Fibroblast of lung (primary cell): ENCODE measurements at places on chromosomes 4 and X. TPM values are rescaled to one million over a fixed set of nuclear protein-coding genes. Genes with fewer than 3 reads are reported as not detected.

- no peak for DNase-seq
Observed at GRCh38 chrX:71618303-71618721, at the start of gene CXCR3. Gene CXCR3 (minus strand): TSS chrX:71618511. CDS start chrX:71618449, 62 bp downstream.

DNA sequence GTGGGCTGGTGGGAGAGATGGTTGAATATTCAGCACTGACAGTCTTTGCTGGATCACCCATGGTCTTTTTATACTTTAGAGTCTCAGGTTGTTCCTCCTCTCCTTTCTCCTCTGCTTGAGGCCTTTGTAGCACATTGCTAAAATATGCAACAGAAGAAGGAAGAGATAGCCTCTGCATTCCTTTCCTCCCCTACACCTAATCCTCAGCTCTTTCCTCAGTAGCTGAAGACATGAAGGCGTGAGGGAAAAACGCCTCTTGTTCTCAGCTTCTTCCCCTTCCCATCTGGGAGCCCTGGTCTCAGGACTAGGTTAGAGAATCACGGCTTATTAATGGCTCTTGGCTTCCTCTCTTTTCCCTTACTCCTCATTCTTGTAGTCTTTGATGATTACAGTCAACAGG is 76.8 kb downstream of the RNF150 start:
- no peak for DNase-seq

DNA sequence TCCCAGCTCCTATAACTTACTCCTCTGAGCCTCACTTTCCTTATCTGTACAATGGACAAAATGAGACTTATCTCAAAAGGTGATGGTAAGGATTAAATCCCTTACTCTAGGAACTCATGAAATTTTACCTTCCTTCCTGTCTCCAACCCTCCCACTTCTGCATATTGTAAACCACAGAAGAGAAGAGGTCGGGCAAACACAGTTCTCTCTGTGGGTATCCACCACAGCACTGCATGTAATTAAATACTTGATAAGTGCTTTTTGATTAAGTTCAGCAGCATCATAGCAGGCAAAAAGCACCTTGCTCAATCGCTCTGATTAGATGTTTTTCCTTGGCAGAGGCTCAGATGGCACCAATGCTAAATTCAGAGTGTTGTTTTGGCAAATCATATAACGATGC is 17.3 kb upstream of the TMEM192 start:
- no peak for DNase-seq

DNA sequence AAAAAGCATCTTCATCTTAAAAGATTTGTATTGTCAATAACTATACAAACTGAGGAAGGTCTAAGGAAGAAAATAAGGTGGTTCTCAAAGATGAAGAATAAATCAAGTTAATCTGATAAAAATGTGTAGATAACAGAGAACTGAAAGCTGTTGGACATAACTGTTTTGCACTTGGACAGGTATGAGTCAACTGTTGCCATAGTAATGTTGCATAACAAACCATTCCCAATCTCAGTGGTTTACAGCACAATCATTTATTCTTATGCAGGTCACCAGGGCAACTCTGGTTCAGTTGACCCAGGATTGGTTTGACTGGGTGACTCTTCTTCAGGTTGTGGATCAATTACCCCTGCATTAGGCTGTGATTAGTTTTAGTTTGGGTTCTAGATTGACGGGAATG is 2197.7 kb downstream of the ARAP2 start:
- DNase-seq, result peak; percentile 52

- DNase-seq, result no peak
Observed at GRCh38 chr4:38567457-38567856, 96.5 kb upstream of the KLF3 start.

GRCh38 chr4:150302553-150302952 is 224.3 kb downstream of the DCLK2 start:
- DNase-seq, result peak; percentile 98

DNA sequence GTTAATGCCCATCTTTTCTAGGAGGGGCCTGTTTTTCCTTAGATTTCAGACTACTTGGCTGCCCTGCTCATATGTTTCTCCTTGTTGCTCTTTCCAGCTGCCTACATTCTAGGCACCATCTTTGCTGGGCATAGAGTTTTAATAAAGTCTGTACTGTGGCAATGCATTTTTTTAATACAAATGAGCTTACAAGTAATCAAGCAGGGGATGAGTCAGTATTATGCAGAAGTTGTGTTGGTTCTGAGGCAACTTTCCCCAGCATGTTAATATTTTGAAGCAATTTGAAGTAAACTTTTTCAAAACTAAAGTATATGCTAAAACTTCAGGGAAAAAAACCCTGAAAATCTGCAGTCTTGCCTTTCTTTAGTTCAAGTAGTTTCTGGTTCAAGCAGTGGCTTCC is 372.0 kb upstream of the GATB start:
- DNase-seq, result no peak

- DNase-seq, result no peak
Observed at GRCh38 chr4:16995451-16995850, 97.0 kb upstream of the LDB2 start.

- no peak for DNase-seq
Observed at GRCh38 chr4:15366721-15367120, 61.1 kb upstream of the C1QTNF7 start.

- no peak for DNase-seq
Observed at GRCh38 chr4:57612279-57612678, 502.1 kb upstream of the IGFBP7 start.

GRCh38 chr4:163550869-163551267 is 56.4 kb downstream of the TMA16 start:
- no peak for DNase-seq

- no peak for DNase-seq
Observed at GRCh38 chr4:53479736-53480525, 102.5 kb downstream of the FIP1L1 start.

DNA sequence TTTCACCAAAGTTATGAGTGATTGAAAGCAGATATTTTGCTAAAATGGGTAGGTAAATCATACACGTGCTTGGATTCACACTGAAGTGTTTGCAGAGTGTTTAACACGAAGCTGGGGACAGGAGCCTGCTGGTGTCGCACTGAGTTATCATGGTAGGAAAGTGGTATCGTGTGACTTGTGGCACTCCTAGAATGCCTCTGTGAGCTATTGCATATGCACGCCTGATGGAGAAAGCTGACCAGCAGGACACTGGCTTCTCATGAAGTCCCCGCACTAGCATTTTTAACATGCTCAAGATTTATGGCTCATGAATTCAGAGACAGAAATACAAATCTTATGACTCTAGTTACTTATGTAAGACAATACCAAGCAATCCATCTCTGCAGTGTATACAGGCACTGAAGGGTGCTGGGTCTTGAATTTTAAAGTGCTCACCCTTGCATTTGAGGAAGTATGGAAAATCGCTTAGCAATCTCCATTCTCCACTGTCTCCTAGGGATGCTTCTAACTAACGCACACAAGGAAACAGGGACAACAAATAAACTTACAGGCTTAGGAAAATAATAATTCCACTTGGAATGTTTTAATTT is 19.8 kb downstream of the VCX3B start:
- no peak for DNase-seq

DNA sequence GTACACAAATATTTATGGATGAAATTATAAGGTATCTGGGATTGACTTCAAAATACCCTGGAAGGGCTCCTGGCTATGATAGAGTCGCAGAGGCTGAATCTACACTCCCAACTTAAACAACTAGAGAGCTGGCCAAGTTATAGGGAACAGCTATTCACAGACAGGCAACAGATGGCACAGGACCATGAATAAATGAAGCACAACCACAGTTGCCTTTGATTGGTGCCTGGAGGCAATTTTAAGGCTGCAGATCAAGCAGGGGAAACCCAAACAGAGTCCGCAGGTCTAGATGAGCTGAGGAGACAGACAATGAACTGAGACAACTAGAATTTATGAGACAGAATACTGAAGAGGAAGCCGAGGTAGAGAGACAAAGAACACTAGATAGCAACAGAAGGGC is 155.9 kb downstream of the EVC2 start:
- no peak for DNase-seq

DNA sequence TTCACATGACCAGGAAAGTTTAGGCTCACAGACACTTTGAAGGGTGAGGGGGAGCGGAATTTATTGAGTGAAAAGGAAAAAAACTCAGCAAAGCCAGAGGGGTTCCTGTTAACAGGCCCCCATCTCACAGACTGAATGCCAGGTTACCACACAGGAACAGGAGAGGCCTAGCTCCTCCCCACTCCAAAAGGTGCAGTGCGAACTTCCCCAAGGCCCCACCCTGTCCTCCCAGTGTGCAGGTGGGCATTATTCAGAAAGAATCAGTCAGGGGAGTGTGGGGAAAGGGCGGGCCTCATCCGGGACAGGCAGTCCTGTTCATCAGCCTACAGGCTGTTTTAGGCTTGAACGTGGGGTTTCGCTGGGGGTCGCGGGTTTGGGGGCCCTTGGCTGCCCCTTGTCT is 4.0 kb downstream of the OTC start:
- DNase-seq, result no peak

- DNase-seq, result peak; percentile 93
Observed at GRCh38 chr4:138235419-138235952, 6.7 kb downstream of the SLC7A11 start.

GRCh38 chr4:680928-681645 is 6.7 kb downstream of the MYL5 start:
- no peak for DNase-seq

- peak; percentile 88 for DNase-seq
Observed at GRCh38 chr4:110198435-110199416, at the start of gene ELOVL6. Gene ELOVL6 (minus strand): TSS chr4:110198615. CDS start chr4:110198335, 280 bp downstream.

DNA sequence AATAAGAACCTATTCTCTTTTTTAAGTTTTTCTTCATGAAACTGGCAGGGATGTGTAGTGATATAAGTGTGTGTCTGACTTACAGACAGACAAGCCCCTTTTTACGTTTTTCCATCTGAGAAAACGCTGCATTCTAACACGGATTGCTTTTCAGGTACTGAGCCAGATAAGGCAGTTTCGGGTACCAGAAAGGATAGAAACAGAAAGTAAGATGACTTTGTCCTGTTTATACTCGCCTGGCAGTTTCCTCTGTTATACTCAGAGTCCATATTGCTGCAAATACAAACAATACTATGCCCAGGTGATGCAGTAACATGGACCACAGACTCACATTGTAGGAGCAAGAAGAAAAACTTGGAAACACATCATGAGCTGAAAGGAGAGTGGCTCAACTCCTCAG is 2320.6 kb upstream of the AGA start:
- DNase-seq, result no peak

- DNase-seq, result no peak
Observed at GRCh38 chr4:150314031-150314430, 235.8 kb downstream of the DCLK2 start.

DNA sequence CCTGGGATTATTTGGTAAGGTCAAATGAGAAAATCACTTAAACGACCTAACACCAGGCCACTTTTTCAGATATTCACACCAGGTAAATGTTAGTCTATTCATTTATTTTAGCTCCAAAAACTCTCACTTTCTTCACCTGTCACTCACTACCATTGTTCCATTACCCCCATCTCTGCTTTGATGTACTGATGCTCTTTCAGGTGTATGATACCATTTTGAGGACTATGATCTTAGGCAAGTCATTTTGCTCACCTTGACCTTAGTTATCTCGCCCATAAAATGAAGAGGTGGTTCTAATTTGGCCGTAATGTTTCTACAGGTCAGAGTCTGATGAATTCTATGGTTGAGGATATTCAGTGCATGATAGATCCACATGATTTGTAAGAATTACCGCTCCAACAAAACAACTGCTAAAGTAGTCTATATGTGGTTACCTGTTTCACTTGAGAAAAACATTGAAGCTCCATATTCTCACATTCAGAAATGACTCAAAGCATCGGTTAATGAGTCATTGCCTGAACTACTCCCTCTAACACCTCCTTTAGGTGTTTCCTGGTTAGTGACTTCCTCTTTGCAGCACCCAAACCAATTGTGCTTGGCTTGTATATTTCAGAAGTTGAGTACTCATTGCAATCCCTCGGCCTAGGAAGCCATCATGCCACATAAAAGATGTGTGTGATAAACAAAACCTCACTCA is 4.5 kb downstream of the DTHD1 start:
- no peak for DNase-seq

DNA sequence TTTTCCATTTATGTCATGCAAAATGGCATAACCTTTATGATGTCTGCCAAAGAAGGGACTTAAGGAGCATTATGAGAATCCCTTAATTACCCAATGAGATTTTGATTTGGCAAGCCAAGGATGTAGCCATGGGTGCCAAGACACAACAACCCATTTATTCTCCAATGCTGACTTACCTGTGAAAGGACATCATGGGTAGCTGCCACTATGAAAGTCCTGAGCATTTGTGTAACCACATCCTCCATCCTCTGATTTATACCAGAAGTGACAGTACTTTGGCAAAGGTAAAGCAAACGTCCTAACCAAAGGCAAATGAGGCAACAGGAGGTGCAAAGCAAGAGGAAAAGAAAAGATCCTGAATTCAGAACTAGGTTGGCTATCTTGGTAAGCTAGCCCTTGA is 87.3 kb upstream of the EMCN start:
- no peak for DNase-seq

- no peak for DNase-seq
Observed at GRCh38 chr4:171203425-171203824, 609.8 kb upstream of the GALNTL6 start.

GRCh38 chrX:104270916-104271512 is 16.3 kb upstream of the ESX1 start:
- DNase-seq, result no peak

GRCh38 chr4:152634110-152634760 is 45.6 kb downstream of the TMEM154 start:
- DNase-seq, result peak; percentile 10

- no peak for DNase-seq
Observed at GRCh38 chr4:165101641-165102040, 11.0 kb downstream of the TMEM192 start.

- peak; percentile 54 for DNase-seq
Observed at GRCh38 chr4:176800891-176801534, 8.3 kb upstream of the VEGFC start.

DNA sequence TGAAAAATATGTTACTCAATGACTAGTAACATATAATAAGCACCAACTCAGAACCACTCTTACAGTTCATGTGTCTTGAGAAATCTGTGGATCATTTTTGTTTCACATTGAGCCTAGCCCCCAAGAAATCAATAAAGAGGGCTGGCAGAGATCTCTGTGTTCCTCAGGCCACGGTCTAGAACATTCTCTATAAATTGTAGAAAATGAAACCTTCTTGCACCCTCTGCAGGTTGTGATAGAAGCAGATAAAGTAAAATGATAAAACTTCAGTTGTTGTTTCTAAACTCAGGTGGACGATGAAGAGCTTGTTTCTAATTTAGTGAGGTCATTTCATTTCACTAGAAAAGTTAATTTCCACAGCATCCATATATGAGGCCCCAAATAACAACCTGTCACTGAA is 182.7 kb downstream of the KIT start:
- DNase-seq, result no peak

- no peak for DNase-seq
Observed at GRCh38 chr4:98601708-98602107, 56.7 kb downstream of the TSPAN5 start.

The UGT2B17 gene
- not detected in 2 replicates for total RNA-seq

The DRP2 gene
- under 0.01 and 0.50 TPM in 2 replicates for total RNA-seq

The MTMR1 gene
- 19.0 and 22.3 TPM in 2 replicates for total RNA-seq

The BBS12 gene
- 7.4 and 8.4 TPM in 2 replicates for total RNA-seq

The TKTL1 gene
- total RNA-seq, result not detected in 2 replicates

The MAGED4B gene
- 22.1 and 23.5 TPM in 2 replicates for total RNA-seq

The F8A3 gene
- 0.99 and 1.0 TPM in 2 replicates for total RNA-seq

The ZXDA gene
- 7.4 and 7.6 TPM in 2 replicates for total RNA-seq

The ZCCHC18 gene
- total RNA-seq, result 0.66 and 1.3 TPM in 2 replicates

The CSAG3 gene
- total RNA-seq, result not detected in 2 replicates

The SRPX gene
- 84.9 and 91.2 TPM in 2 replicates for total RNA-seq

The TCEAL7 gene
- total RNA-seq, result 32.5 and 52.6 TPM in 2 replicates

The DGAT2L6 gene
- total RNA-seq, result not detected in 2 replicates
